ENCODE measurements at places on chromosomes 13 and 19.

- no peak for DNase-seq
Measured at GRCh38 chr13:98206946-98207345, 29.9 kb upstream of the RNF113B start.

DNA sequence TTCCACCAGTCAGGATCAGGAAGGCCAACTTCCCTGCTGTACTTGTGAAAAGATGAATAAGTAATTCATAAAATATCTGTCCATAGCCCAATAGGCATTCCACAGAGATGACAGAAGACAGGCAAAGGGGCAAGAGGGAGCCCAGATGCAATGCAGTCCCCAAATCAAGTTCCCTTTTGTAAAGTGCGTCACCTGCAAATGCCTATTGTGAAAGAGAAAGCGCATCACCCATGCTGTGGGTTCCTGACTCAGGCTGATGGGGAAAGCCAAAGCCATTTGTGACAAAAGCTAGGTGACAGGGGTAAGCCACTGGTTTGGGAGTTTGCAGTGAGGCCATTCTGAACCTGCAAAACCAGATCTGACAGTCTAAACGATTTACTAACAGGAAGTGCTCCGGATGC is 157.5 kb upstream of the ZNF536 start:
- DNase-seq: no peak

- peak; percentile 75 for DNase-seq
Measured at GRCh38 chr19:38975214-38975860, at the start of gene FBXO17. Gene FBXO17, minus strand, starts transcription at chr19:38975742. Its CDS starts 25,423 bp downstream, at chr19:38950319.

DNA sequence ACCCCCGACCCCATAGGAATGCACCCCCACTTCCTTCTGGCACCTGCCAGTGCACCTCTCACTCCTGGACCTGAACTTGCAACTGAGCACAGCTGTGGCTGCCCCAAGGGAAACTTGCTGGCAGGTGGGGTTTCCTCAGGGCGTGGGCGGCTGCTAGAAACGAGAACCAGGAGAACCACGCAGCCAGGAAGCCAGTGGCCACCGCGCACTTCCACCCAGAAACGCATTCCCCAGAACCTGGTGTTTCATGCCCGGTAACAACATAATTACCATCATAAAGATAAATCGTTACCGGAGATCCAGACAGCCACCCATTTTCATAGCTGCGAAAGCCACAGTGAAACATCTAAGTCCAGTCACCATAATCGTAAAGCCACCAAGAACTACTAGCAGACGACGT is 75.2 kb upstream of the C13orf46 start:
- no peak for DNase-seq

DNA sequence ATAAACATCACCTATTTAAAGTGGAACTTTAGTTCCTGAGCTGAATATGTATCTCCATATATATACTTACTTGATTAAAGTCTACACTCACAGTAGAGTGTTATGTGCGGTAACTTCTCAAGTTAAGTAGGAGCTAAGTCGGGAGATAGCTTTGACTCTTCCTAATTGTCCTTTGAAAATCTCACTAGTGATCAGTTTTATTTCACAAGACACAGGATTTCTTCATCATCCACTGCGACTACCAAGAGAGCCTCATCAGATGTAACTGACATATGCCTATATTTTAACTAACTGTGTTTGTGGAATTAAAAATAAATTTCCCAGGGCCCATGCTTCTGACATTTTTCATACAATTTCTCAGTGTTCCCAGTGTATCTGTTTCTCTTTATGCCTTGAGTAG is 1664.0 kb downstream of the EFNB2 start:
- no peak for DNase-seq

GRCh38 chr19:31340042-31341025 is 8.9 kb downstream of the TSHZ3 start:
- no peak for DNase-seq

- no peak for DNase-seq
Measured at GRCh38 chr13:77310579-77311279, 16.2 kb downstream of the MYCBP2 start.

DNA sequence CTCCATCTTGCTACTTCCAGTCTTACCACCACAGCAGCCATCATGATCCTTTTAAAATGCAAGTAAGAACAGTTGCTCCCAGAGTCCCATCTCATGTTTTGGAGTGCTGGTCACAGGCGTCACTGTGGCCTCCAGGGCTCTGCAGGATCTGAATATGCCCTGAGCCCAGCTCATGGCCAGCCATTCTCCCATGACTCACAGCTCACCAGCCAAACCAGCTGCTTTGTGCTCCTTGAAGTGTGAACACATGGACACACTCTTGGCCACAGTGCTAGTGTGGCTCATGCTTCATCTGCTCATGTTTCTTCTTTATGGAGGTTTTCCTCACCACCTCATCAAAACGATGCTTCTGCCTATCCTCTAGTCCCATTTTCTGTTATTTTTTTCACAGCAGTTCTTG is 466.5 kb downstream of the UQCRFS1 start:
- DNase-seq: no peak

- no peak for DNase-seq
Measured at GRCh38 chr19:57473646-57474045, 3.7 kb downstream of the ZNF772 start.

- no peak for DNase-seq
Measured at GRCh38 chr19:480016-480855, 16.1 kb upstream of the MADCAM1 start.

DNA sequence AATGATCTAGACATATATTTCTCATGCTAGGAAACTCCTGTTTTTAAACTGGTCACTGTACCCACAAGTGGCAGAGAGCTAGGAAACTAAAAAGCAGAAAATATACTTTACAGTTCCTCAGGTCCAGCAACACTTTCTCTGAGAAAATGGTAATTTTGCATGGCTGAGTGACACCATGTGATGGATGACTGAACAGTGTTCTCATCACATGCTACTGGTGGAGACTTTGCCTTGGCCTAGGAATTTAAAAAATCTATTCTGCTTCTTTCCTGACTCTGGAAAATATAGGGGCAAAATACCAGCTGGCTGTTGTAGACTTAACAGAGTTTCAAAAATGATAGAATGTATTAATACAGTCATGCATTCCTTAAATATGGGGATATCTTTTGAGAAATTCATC is 50.0 kb downstream of the LATS2 start:
- DNase-seq: no peak

DNA sequence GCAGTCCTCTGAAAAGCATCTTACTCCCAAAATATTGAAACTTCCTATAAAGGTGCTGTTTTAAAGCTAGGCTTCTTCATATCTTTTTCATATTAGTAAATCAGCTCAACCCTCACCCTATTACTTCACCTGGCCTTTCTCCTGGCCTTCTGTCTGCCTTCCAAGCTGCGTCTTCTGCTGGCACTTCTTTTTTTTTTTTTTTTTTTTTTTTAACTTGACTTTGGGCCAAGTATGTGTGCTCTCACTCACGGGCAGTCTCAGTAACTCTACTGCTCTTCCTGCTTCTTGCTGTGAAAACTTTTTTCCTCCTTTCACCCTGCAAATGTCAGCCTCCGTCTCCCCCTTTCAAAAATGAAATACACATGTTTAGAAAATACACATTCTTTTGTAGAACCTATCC is 41.2 kb upstream of the KCTD4 start:
- DNase-seq: no peak

DNA sequence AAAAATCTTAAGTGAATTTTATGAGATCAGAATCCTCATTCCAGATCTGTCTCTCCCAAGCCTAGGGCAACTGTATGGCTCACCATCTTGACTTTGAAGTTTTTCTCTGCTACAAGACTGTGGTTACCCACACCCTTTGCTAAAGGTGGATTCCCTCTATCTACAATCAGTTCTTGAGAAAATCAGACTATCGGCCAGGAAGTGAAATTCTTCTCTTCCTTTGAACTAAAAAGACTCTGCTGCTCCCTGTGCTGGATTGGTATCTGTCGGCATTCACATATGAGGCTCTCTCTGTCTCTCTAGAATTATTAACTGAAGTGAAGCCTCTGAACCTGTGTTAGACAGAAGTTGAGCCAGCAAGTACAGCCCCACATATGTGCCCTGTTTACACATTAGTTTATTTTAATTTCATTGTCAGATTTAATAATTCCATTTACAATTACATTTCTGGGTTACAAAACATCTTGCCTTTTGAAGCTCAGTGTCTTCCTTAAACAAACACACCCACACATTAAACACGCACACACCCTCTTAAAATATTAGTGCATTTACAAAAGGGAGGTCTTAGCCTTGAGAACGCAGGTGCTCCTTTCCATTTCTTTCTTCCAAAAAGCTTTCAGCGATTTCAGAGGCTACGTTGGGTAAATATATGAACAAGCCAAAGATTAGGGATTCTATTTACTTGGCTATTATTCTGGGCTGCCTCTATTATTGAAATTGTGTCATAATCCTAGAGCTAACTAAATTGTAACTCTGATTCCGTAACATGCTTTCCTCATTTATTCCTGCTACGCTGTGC is 145.7 kb downstream of the MIPEP start:
- peak; percentile 67 for DNase-seq

GRCh38 chr19:54428323-54429175 is 13.3 kb downstream of the TTYH1 start:
- no peak for DNase-seq

DNA sequence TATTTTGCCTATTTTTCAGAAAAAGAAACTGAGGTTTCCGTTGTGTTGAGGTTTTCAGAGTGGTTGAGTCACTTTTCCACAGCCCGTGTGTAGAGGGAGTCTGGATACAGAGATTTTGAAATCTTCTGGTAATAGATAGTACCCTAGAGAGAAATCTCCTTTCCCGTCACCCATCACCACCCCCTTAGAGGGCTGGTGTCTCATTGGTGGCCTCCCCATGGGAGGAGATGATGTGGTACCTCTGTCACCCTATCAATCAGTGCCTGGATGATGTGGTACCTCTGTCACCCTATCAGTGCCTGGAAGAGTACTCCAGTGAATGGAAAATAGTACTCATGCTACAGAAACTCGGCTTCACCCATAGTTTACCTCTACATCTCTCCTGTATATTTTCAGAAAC is 42.2 kb upstream of the SERP2 start:
- DNase-seq: no peak

- DNase-seq: no peak
Measured at GRCh38 chr13:20860844-20861243, 41.7 kb downstream of the XPO4 start.

GRCh38 chr19:35673121-35673804 is 6.9 kb downstream of the UPK1A start:
- peak; percentile 66 for DNase-seq

DNA sequence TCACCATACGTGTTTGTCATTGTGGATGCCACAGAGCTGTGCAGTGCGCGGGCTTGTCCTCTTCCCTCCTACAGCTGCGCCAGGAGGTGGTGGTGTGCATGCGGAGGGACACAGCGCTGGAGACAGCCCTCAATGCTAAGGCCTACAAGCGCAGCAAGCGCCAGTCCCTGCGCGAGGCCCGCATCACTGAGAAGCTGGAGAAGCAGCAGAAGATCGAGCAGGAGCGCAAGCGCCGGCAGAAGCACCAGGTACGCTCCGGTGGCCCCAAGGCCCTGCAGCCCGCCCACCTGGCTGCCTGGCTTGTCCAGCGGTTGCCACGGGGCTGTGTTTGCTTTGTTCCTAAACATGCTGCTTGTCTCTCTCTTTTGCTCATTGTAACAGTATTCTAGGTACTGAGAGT is 30.2 kb downstream of the SMARCA4 start:
- no peak for DNase-seq

- DNase-seq: no peak
Measured at GRCh38 chr19:57708641-57709361, at the start of gene ZNF154. Gene ZNF154, minus strand, starts transcription at chr19:57709204. Its CDS starts 233 bp downstream, at chr19:57708971.

DNA sequence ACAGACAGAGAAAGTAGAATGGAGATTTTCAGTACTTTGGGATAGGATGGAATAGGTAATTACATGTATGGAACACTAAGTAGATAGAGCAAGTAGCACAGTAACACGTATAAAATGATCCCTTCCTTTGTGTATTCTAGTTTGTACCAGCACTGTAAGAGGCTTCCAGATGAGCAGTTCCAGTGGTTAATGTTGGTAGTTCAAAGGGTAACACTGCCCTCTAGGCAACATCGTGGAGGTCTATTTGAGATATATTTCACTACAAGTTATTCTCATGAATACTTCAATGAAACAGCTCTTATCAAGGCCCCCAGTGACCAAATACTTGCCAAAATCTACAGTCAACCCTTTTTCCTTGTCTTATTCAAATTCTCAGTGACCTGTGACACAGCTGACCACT is 13.5 kb upstream of the ZNF563 start:
- DNase-seq: no peak

- peak; percentile 69 for DNase-seq
Measured at GRCh38 chr19:57465680-57466381, 8.9 kb upstream of the VN1R1 start.

- DNase-seq: no peak
Measured at GRCh38 chr13:97809576-97809975, 143.9 kb upstream of the IPO5 start.

GRCh38 chr13:41835871-41836270 is 125.0 kb downstream of the VWA8 start:
- no peak for DNase-seq

GRCh38 chr13:98838776-98839175 is 86.3 kb upstream of the SLC15A1 start:
- no peak for DNase-seq

DNA sequence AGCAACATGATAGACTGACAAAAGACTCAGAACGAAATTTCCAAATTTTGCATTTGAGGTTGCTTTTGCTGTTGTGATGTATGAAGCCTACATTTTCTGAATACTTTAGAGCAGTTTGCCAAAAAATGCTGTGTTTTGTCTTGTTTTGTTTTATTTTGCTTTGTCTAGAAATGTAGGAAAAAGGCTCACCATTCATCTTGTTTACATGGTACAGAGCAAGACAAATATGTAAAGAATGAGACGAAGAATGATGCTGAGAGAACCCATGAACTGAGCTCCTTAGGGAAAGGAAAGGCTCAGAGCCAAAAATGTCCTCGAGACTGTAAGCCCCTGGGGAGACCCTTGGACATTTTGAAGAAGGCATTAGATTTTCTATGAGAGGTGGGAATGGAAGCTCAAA is 6.8 kb upstream of the SPART start:
- no peak for DNase-seq

GRCh38 chr13:106530171-106530851 is 5.2 kb downstream of the EFNB2 start:
- DNase-seq: no peak

- no peak for DNase-seq
Measured at GRCh38 chr19:46849610-46850009, 1.0 kb downstream of the AP2S1 start.

DNA sequence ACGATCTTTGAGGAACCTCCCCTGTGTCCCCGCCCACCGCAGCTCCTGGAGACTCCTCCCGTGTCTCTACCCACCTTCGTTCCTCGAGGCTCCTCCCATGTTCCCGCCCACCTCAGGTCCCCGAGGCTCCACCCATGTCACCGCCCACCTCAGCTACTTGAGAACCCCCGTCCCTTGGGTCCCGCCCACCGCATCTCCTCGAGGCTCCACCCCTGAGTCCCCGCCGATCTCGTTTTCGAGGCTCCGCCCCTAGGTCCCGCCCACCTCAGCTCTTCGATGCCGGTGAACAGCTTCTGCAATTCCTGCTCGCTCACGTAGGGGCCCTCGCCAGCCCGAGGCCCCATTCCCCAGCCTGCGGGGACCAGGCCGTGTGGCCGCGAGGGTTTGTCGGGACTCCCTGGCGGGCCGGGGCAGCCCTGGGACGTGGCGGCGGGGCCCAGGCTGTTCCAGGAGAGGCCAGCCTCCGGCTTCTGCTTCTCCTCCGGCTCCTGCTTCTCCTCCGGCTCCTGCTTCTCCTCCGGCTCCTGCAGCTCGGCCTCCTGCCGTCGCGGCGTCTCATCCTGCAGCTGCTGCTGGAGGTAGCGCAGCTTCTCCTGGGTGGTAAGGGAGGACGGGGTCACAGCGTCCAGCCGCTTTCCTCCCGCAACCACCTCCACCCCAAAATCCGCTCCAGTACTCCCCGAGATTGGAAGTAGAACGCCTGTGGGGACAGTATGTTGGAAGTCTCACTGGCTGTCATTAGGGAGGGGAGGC is 16.7 kb downstream of the TSKS start:
- peak; percentile 59 for DNase-seq
